SJSA1 (cell line): ENCODE measurements at places on chromosomes 1 and 21.

GRCh38 chr1:30807318-30808066, 49.9 kb upstream of the LAPTM5 start:
- peak; percentile 34 for DNase-seq

- no peak for DNase-seq
Measured at GRCh38 chr1:229854620-229855019, 212.4 kb upstream of the GALNT2 start.

DNA sequence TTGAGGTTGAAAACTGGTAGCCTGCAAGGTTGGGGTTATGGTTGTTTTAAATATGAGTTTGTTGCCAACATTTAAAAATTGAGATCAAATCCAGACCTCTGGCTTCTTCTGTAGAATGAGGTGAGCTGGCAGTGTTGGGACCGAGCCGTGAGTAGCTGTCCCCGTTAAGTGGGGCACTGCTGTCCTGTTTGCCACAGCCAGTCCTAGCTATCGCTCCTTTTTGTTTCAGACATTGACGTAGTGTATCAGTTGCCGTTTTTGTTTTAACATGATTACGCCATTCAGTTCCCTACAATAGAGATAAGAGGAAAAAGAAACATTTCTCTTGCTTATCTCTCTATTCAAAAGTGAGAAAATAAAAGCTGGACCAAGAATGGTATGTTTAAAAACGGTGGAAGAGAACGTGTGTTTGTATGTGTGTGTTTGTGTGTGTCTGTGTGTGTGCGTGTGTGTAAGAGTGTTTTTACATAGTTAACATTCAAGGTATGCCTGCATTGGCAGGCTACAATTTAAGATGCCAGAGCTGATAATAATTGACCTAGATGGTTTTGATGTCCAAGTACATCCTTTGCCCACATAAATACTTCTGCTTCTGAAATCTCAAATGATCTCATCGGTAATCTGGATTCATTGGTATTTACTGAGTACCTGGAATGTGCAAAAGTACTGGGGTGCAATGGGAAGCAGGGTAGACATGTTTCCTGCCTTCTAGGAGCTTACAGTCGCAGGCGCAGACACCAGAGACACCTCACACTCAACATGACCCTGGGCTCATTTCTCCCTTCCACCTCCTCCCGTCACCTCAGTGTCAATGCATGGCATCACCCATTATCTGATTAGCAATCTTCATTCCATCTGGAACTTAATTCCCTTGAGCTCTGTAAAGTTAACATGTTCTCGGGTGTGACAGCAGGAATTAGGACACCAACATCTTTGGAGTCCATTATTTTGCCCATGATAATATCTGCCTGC, 65.8 kb downstream of the HUNK start:
- no peak for DNase-seq

DNA sequence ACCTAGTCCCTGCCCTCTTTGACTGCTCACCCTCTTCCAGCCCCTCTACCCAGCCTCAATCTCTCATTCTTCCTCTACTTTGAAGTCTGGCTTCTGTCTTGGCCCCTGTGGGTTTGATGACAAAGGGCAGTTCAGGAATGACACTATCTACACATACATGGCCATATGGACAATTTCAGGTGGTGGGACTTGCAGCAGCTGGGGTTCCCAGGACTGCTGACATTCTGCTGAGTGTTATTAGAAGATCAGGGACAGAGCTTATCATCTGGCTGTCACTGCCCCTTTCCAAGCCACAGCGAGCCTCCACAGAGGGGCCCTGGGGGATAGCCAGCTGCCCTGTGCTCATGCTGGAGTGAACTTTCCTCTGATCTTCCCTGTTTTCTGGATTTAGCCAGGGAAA, 97.4 kb upstream of the IPO9 start:
- DNase-seq = no peak

- no peak for DNase-seq
Measured at GRCh38 chr1:98940069-98940721, 64.5 kb downstream of the PLPPR5 start.

DNA sequence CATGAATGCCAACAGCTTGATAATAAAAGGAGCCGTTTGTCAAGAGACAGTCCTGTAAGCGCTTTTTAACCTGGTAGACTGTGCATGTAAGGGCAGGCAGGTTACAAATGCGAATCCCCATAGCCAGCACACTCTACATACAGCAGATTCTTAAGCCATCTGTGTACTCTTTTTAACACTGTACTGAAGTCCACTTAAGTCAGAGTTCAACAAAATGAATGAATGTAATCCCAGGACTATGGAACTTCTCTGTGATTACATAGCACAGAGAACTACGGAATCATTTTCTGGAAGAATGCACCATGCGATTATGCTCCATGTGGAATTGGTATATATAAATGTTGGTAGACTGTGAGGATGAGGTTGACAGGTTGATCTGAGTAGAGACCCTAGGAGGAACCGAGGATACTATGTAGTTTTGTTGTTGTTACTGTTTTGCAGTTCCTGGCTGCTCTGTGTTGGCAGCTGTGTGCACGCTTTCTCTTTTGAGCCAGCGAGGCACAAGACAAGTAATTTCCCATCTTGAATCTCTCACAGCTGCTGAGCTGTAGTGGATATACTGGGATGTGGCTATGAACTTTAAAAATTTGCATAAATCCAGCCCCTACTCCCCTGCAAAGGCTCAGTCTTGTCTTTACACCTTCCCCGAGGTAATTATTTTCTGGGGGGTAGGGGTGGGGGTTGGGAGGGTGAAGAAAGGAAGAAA, 21.9 kb downstream of the LRRC8D start:
- DNase-seq = no peak

GRCh38 chr1:48697066-48697707, 79.5 kb downstream of the BEND5 start:
- DNase-seq = no peak

DNA sequence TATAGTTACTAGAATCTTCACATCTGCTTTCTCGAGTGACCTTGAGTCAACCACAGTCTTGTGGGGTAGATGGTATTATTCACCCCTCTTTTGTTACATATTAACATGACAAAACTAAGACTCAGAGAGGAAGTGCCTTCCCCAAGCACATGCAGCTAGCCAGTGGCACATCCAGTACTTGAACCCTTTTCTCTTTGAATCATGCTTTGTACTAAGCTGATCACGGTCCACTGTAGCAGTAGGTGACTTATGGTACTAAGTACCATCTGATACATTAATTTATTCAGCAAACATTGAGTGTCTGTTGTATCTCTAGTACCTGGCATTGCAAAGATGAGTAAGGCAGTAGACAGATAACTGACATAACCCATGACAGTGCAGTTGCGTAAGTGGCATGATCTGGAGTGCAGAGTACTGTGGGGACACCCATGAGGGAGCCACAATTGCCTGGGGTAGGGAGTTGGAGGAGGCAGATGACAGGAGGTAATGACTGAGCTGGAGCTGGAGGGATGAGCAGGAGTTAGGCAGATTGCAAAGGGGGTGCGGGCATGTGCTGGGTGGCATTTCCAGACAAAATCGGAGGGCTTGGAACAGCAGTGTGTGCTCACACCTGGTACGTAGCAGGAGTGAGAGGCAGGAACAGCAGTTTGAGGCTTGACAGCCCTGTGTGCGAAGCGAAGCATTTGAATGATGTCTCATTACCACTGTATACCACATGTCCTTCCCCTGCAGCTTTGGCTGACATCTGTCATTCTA, 29.8 kb downstream of the UCK2 start:
- no peak for DNase-seq

- no peak for DNase-seq
Measured at GRCh38 chr21:46622226-46622625, 13.2 kb upstream of the PRMT2 start.

DNA sequence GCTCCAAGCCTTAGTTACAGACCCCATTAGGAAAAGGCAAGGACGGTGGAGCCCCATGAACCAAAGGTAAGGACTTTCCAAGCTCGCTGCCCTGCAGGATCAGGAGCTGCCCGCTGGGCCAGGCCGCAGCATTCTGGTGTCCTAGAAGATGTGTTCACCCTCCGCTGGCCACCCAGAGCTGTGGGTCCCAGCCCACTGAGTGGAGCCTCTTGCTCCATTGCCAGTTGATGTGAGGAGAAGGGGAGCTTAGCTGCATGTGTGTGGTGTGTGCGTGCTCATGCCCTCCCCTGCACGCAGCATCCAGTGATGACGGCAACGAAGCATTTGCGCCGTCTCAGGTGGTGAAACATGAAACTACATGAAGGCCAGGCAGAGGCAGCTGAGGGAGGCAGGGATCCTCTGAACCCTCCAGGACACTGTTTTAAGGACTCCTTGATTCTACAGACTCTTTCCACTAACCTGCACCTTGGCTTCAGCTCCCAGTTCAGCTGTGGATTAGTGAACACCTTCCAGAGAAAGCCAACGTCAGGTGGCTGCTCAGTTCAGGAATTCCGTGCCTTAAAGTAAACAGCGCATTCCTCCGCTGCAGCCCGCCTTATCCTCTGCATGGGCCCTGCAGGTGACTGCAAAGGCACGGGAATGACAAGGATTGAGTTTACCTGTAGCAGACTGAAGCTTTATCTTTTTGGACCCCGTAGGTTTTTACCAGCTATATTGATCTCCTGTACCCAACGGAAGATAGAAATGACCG, 48.7 kb downstream of the SMYD2 start:
- no peak for DNase-seq

DNA sequence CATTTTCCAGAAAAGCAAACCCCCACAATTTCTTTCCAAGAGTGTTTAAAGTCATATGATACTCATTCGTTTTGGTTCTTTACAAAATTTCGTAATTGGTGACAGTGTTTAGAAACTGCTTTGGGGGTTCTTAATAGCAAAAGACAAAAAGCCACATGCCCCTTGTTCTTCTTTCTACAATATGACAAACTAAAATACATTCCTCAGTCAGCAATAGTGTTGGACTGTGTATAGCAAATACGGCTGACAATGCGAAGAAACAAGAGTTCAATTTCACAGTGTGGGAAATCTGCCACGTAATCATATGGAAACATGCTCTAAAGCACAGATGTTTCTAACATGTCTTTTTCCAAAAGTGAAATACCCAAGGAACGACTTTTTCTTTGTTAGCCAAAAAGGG, 7.6 kb upstream of the IFNAR1 start:
- no peak for DNase-seq

- DNase-seq = no peak
Measured at GRCh38 chr1:180225403-180225802, 4.7 kb upstream of the LHX4 start.

DNA sequence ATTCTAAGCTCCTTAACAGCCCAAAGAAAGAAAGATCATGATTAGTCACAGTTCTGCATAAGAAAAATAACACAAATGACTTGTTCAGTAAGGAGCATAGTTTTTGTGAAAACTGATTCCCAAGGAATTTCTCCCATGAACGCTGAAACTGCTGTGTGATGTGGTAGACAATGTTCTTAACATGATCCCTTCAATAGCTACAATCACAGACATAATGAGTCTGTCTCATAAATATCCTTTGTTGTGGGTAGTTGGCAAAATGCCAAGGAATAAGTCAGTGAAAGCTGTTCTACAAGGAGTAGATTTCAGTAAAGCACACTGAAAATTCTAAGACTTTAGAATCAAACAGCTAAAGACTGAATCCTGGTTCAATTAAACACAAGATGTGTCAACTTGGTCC, 404.8 kb downstream of the HLX start:
- DNase-seq = no peak
